ENCODE measurements at places on chromosomes 13 and 19.

- DNase-seq: no peak
Measured at GRCh38 chr13:102028206-102028605, 373.6 kb downstream of the FGF14 start.

- no peak for DNase-seq
Measured at GRCh38 chr19:32702010-32702409, 10.4 kb downstream of the NUDT19 start.

DNA sequence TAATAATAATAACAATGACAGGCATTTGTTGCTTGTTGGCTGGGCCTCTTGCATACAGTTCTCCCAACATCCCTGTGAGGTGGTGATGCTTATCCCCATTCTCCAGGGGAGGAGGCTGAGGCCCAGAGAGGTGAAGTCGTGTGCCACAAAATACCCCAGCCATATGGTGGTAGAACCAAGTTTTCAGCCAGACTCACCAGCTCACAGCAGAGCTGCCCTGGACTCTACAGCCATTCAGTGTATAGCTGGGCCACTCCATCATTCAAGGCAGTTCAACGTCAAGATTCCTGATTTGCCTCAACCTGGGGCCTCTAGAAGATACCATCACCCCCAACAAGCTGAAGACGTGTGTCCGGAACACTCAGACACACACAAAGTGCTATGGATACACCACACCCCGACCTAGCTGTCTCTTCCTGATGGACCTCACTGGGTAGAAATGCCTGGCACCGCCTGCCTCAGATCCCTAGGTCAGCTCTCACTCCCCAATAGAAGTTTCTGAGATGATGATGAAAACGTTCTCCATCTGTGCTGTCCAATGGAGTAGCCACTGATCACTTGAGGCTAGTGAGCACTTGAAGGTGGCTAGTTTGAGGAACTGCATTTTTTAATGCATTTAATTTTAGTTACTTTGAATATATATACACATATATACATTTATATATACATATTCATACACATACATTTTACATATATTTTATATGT, 4.3 kb upstream of the CEACAM19 start:
- DNase-seq: no peak

DNA sequence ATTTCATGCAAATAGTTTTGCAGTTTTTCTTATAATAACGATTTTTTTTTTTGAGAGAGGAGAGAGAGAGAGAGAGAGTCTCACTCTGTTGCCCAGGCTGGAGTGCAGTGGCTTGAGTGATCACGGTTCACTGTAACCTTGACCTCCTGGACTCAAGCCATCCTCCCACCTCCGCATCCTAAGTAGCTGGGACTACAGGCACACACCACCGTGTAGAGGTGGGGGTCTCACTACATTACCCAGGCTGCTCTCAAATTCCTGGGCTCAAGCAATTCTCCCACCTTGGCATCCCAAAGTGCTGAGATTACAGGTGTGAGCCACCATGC, 26.8 kb upstream of the GJB6 start:
- no peak for DNase-seq

DNA sequence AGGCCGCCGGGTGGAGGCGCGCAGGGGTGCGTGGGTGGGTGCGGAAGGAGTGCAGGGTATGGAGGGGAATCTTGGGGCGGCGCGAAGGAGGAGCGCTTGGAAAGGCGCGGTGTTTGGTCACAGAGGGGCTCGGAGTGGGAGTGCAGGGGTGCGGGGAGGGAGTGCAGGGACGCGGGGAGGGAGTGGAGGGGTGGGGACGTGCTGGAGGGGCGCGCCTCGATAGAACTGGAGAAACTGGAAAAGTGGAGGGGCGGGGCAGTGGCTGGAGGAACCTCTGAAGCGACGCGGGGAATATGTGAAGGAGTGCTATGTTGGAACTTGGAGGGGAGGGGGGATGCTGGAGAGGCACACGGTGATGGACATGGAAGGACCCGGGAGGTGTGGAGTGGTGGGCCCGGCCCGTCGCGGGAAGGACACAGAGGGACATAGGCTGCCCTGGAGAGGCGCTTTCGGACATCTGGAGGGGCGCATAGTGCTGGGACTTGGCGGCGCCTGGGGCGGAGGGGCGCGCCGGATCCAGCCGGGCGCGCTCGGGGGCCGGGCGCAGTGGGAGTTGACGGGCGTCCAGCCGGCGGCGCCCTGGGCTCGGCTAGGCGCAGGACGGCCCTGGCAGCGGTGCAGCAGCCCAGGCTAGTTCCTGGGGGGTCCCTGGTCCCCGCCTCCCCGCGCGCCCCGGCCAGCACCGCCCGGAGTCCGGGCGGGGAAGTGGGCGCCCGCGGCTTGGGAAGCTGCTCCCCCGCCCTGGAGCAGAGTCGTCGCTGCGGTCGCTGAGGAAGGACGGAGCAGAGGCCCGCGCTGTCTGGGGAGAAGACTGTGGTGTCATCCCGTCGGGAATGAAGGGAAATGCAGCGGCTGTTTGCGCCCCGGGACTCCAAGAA, 20.8 kb upstream of the SGCG start:
- no peak for DNase-seq

DNA sequence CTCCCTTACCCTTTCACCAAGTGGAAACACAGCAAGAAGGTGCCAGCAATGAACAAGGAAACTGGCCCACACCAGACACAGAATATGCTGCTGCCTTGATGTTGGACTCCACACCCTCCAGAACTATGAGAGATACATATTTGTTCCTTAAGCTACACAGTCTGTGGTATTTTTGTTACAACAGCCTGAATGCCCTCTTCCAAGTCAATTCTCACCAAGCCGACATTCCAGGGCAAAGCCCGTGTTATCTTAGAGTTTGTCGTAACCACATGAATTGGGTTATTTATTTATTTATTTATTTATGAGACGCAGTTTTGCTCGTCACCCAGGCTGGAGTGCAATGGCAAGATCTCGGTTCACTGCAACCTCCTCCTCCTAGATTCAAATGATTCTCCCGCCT, 14.9 kb downstream of the FGF21 start:
- DNase-seq: no peak

GRCh38 chr13:44403461-44404056, 29.9 kb downstream of the SERP2 start:
- DNase-seq: no peak

DNA sequence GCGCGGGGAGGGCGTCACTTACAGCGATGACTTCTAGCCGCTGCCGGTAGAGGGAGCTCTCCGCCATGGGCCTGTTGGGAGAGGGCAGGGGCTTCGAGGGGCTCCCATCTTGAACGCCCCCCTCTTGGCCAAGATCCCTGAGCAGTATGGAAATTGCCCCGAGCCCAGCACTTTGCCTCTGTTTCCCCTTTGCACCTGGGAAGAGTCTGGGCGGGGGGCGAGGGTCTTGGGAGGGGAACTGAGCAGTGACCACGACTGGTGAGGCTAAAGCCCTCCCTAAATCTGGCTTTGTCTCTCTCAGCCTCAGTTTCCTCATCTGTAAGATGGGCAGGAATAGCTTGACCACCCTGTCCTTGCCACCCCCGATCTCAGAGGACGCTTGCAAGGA, 2.8 kb downstream of the PALM3 start:
- DNase-seq: no peak

DNA sequence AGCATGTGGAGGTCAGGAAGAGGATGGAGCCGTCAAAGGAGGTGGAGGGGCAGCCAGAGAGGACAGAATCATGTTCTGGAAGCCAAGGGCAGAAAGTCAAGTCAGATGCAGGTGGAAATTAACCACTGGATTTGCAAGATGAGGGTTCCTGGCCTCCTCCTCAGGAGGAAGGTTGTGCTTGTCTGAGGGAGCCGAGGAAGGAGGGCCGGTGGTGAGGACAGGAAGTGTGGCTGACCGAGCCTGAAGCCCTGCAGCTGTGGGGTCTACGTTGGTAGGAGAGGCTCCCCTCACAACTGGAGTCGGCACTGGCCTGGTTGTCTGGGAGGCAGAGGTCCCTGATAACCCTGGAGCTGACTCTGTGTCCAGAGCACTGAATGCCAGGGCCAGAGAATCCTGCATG, 15.4 kb upstream of the DHDH start:
- DNase-seq: no peak

- no peak for DNase-seq
Measured at GRCh38 chr19:6209233-6209632, 70.5 kb downstream of the MLLT1 start.

GRCh38 chr19:17268754-17269153, 1.5 kb downstream of the BABAM1 start:
- DNase-seq: no peak

- no peak for DNase-seq
Measured at GRCh38 chr13:108154421-108154858, 60.9 kb downstream of the LIG4 start.

DNA sequence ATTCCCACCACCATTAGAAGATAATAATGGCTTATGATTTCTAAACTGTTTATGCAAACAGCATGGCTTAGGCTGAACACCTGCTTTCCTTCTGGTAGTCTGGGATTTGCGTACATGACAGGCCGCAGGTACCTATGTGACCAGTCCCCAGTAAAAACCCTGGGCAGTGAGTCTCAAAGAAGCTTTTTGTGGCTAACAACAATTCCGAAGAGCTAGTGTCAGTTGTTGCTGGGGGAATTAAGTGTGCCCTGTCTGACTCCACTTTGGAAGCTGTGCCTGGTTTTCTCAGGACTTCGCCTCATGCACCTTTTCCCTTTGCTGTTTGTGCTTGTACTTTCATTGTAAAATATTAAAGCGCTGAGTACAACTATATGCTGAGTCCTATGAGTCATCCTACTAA, 250.2 kb upstream of the MIR17HG start:
- DNase-seq: no peak

GRCh38 chr19:5563935-5564612, 3.7 kb downstream of the TINCR start:
- no peak for DNase-seq

DNA sequence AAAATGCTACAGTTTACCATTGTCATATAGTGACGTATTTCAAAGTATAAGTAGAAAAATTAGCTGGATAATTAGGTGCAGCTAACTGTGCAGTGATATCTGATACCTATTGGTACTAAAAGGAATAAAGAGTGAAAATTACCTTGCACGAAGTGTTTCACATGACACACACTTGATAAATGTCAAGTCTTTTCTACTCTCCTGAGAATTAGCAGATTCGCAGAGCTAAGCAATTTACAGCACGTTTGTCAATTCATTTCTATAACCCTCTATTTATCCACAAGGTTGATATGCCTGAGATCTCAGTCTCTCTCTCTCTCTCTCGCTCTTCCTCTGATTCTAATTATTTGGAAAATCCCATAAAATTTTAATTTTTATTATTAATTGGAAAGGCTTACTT, 1109.0 kb downstream of the EFNB2 start:
- no peak for DNase-seq

DNA sequence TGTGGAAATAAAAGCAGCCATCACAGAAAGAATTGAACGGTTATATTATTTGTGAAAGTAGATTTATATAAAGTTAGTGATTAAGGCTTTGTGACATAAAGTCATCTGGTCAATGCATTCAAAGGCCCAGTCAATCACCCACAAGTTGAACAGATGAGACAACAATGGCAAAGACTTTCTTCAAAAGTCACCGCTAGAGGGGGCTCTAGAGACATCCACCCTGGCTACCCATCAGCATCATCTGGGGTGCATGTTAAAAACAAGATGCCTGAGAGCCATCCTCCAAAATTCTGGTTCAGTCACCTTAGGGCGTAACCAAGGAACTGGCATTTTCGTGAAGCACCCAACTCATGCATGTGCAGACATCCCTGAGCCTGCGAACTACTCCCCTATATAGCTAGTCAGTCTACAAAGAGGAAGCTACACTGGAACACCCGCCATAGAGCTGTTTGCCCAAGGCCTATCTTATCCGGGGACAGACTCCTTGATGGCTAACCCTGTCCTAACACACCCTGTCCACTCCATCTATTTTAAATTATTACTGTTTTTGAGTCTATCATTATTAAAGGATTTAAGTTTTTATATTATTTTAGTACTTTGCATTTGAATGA, 970.5 kb downstream of the UQCRFS1 start:
- DNase-seq: no peak

DNA sequence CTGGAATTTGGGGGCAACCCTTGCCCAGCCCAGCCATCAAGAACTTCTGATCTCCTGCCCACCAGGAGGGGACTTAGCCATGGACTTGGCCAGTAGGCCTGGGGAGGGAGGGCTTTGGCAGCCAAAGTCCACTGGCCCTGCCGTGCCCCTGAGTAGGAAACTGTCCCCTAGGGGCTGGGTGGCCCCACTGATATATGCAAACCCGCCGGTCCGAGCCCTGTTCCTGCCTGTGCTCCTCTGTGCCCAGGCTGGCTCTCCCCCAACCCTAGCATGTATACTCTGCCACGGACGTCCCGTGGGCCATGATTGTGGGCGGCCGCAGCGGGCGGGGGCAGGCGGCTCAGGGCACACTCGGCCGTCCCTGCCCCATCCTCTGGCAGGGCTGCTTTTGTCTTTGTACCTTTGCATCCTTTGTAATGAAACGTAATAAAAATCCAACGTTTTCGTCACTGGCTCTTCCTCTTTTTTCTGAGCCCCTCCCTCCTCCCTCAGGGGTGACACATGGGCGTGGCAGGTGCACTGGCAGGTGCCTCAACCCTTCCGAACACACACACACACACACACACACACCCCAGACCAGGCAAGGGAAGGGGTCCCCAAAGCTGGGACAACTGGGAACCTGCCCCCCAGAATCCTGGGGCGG, 9.1 kb downstream of the COMP start:
- no peak for DNase-seq

DNA sequence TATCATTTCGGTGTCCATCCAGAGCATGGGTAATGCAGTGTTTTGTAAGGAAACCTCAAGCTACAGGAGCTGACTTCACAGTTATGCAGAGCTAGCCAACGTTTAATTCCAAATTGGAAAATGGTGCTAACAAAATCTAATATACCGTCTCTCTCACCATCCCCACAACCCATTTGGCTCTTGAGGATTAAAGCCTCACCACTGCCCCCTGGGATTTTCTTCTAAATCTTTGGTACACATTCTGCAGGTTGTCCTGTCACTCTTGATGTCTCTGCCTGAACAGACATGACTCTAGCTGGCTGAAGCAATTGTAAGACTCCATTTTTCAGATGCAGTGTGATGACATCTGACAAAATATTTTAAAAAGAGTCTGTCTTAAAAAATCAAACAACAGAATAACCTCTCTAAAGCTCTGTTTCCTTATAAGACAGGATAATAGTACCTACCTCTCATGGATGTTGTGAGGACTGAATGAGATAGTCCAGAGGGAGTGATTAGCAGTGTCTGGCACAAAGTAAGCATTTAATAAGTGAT, 451.8 kb downstream of the SUCLA2 start:
- no peak for DNase-seq

DNA sequence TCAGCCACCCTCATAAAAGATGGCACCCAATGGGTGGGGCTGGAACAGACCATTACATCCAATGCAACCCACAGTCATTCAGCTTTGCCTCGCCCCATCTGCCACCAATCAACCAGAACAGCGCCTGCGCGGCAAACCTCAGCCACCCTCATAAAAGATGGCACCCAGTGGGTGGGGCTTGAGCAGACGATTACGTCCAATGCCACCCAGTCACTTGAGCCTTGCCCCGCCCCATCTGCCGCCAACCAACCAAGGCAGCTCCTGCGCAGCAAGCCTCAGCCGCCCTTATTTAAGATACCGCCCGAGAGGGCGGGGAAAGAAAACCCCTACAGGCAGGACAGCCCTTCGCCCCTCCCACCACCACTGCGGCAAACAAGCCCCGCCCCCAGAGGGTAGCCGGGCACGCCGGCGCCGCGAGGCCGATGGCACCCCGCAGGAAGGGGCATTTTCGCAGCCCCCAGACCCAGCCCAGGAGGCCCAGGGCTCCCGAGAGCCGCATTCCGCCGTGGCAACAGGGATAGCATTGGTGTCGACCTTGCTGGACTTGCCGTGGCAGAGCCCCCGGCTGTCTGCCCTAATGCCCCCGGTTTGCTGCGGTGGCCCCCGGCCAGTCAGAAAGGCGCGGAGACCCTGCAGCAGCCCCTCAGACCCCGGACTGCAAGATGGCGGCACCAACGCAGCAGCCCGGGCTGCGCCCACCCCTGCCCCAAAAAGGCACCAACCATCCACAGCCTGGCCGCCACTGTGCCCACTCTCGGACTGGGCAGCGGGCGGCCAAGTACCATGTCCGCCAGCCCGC, 675 bp downstream of the PEG3 start:
- DNase-seq: no peak

Data from GM06990 (cell line).